AG20443 (cell line): ENCODE measurements at places on chromosomes 3 and 15.

DNA sequence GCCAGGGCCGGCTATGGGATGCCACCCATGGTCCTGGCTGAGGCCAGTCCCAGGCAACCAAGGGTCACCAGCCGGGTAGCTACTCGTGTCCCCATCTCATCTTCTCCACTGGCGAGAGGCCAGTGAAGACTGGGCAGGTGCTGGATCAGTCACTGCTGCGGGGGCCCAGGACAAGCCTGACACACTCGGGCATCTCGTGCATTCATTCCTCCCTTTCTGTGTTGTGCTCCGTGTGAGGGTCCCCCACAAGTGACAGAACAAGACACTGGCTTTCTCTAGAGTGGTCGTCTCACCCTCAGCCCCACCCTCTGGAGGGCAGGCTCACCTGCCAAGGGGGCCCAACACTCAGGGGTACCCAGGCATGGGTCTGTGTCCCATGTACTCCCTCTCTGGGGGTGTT is 48.4 kb downstream of the ROPN1B start:
- no peak for DNase-seq

DNA sequence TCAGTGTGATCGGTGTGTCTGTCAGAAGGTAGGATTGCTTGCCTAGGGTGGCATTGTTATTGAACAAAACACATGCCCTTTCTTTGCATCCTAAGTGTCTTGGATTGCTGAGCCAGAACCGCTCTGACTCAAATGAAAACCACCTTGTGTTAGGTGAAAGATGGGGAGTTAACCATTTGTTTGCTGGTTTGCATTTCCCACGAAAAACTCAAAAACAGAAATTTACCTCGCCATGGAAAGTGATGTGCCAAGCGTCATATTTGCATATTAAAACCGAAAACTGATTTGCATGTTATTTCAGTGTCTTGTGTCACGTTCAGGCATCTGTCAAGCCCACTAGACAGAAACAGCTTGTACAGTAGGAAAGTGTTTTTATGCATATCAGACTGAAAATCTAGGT is 474.6 kb upstream of the TPRG1 start:
- DNase-seq, result no peak

GRCh38 chr15:98844261-98844660 is 163.3 kb downstream of the PGPEP1L start:
- no peak for DNase-seq

DNA sequence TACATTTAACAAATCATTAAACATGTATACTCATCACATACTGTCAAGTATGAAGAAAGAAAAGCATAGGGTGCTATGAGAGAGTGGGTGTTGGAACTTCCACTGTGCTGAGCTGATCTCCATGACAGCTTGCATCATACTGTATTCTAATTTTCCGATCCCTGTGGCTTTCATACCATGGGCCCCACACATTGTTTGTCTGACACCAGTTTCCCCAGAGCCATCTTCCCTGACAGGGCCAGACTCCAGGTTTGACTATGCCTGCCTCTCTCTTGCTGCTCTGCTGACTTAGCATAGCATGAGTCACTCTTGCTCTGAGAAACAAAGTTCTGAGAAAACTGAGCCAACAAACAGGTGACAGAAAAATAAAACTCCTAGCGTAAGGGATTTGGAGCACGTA is 37.0 kb upstream of the CASR start:
- DNase-seq, result no peak

DNA sequence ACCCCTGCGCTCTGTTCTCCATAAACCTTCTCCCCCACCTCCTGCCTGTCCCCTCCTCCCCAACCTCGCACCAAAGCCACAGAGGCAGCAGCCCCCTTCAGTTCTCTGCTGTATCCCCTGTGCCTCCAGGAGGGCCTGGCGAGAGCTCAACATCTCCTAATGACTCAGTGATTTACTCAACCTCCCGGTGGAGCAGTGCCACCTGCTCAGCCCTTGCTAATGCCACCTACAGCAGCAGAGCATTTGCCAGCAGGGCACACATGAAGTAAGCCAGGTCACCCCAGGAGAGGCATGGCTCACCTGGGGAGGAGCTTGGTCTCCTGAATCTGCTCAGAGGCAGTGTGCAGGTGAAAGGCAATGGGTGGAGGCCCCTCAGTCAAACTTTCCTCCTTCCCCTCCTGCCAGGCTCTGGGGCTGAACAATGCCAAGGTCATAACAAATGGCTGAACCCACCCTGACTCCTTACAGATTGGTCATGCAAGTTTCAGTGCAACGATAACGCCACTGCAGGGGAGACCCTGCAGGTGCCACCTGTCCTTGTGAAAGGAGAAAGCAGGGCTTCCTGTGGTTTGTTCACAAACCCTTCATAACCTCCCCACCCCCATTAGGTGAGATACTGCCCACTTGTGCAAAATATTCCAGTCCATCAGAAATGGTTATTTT is 19.8 kb downstream of the TRPM1 start:
- no peak for DNase-seq

DNA sequence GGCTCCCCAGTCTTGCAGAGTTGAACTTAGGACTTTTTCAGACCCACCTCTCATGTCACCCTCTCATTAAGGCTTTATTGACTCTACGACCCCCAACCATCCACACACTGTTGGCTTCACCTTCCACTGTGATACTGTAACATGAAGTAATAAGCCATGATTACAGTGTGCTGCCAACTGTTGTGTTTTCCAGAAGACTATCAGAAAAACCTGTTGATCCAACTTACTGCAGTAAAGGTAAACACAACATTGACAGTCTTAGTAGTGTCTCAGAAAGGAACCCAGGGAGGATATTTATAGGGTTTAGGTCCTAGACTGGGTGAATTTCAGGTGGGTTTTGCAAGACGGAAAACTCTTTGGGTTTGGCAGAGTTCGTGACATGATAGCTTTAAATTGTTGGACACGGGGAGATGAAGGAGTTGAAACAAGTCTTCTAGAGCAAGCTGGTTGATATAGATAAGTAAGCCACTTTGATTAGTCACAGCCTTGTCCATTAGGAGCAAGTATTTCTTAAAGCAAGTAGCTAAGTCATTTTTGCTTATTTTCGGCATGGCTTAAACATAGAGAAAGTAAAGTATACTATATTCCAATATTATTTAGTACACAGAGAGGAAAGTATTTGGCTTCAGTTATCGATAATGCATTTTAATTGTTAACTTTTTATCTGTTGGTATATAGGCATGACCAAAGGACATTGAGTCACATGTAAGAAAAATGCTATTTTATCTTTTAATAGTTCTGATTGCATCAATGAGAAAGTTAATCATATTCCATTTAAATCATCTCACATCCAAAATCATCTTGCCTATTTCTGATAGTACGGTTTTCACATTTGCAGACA is 2.4 kb upstream of the COL6A5 start:
- no peak for DNase-seq

DNA sequence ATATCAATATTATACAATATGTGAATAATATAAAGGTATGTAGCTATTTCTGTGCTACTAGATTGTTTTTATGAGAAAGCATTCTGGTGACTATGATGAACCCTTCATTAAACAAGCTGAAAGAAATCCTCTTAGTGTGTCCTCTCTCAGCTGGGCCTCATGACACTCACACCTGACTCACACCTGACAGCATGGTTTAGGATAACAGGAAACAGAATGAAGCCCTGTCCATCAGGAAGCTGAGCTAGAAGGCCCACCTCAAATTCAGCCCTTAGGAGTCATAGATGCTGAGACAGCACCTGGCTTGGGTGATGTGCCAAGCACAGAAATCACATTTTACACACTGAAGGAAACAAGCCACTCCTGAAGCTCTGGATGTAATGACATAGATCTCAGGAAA is 30.8 kb downstream of the CHCHD4 start:
- no peak for DNase-seq

DNA sequence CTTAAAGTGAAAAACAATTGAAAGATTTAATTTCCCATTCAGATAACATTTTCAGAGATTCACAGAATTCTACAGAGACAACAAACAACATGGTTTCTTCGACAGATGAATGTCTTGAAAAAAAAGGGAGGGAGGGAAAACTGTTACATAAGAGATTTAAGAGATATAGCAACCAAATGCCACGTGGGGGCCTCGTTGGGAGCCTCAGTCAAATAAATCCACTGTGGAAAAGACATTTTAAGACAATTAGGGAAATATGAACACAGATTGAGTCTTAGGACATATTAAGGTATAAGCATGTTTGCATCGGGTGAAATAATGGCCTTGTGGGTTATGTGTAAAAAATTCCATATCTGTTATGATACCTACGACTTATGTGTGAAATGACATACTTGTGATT is 5.0 kb upstream of the PRRT3 start:
- DNase-seq, result peak; percentile 32

DNA sequence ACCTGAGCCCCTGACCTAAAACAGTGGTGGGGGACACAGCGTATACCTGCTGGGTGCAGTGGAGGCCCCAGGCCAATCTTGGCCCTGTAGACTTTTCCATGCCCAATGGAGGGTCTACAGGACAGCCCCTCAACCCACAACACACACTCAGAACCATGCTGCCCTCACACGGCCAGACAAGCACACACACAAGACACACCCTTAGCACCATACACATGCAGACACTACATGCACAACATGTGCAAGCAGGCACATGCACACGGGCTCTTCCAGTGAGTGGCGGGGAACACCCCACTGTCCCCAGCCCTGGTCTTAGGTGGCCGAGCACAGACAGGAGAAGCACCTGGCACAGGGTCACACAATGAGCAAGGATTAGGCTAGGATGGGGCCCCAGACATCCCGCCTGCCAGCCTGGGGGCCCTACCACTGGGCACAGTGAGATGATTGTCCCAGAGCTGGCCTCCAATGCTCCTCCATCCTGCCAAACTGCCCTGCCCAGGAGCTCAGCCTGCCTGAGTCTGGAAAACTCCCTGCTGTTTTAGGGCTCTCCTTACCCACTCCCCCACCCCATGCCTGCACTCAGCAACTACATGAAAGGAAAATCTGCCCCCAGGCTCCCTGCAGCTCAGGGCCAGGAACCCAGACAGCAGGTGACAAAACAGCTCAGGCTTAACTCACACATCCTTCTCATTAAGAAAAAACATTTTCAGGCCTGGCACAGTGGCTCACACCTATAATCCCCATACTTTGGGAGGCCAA is 15.8 kb downstream of the IQSEC1 start:
- DNase-seq, result no peak

- DNase-seq, result no peak
These were observed 312.5 kb downstream of the ZNF621 start for GRCh38 chr3:40837300-40837699.

DNA sequence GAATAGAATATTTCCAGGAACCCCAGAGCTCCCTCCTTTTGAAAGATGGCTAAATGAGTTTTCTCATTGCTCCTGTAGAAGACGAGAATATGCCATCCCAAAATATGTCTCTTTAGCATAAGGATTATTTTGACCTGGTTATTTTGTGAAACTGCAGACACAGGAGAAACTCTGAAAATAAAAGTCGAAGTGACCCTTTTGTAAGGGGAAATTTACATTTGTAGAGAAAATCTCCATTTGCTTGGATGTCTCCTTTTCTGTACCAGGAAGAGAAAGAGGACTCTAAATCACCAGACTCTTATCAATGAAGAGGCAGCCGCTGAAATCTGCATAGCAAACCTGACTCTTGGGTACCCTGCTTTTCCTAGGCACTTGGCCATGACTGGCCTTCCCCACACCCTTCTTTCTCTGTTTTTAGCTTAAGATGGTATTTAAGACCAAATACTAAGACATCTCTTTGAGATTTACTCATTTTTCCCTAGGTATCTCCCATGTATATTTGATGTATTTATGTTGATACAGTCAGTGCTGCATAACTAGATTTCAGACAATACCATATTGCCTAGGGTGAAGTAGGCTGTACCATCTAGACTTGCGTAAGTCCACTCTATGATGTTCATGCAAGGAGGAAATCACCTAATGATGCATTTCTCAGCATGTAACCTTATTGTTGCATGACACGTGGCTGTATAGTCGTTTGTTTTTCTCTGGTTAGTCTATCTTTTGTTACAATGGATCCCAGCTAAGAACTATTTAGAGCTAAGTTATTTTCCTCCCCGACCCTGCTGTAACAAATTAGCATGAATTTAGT is 98.2 kb upstream of the UBE3A start:
- DNase-seq, result no peak

DNA sequence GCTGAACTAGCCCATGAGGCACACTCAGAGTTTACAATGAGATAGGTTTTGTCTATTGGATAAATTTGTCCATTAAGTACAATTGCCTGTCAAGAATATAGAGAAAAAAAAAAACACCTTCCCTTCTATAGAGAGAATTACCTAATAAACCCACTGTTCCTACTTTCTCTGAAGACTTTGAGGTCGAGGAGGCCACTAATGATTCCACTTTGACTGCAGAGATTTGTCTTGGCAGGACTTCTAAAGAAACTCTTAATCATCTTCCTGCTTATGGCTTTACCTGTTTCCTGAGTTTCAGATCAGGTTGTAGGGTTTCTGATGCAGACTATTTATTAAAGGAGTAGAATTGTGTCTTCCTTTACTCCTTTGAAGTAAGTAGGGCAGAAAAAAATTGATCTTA is 342.4 kb upstream of the KCNMB2 start:
- no peak for DNase-seq

DNA sequence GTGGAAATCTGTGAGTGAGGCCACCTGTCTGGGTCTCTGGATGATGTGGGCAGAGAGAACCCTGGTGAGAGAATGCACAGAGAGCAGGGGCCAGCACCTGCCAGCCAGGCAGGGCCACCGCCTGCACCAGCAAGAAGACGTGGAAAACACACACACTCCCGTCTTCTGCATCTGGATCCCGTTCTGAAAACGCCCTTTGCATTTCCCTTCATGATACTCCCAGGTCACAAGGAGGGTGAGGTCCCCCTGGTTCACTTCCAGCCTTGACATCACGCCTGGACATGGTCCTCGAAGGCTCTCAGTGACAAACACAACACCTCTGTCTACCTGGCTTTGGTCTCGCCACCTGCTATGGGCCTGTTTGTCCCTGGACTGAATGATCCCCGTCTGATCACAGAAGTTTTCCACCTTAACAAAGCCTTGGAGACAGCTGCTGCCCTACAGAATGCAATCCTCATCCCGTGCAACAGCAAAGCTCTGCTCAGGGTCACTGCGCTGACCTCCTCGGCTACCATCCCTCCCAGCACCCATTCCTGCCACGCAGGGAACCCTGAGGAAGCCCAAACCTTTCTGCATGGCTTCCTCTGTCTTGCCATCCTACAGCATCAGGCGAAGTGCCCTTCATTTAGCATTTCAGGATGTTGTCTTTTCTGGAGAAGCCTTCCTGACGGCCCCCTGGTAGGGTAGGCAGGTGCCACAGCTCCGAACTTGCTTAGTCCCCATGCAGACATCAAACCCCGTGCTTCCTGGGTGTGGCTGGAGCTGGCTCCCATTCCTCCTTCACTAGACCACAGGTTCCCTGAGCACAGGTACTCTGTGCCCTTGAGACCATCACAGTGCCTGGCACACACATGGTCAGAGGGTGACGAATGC is 122.5 kb downstream of the ATP10A start:
- no peak for DNase-seq

DNA sequence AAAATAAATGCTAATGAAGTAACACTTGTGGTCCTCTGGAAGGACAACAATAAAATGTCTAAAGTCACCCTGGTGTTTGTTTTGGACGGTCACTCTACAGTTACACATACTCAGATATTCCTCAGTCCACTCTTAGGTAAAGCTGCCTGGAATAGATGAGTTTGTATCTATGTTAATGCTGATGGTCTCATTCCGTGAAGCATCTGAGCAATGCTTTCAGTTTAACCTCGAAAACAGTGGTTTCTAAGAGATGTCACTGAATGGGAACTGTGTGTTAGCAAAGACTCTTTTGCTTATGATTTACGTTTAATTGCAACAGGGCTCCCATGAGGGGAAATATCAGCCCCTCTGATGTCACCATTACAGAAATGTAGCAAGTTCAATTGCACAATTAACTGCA is 49.1 kb downstream of the FBN1 start:
- DNase-seq, result no peak
